ENCODE measurements at places on chromosomes 5 and 9.
A peak's percentile ranks its signal among the peaks of the same experiment; 100 is the strongest.

DNA sequence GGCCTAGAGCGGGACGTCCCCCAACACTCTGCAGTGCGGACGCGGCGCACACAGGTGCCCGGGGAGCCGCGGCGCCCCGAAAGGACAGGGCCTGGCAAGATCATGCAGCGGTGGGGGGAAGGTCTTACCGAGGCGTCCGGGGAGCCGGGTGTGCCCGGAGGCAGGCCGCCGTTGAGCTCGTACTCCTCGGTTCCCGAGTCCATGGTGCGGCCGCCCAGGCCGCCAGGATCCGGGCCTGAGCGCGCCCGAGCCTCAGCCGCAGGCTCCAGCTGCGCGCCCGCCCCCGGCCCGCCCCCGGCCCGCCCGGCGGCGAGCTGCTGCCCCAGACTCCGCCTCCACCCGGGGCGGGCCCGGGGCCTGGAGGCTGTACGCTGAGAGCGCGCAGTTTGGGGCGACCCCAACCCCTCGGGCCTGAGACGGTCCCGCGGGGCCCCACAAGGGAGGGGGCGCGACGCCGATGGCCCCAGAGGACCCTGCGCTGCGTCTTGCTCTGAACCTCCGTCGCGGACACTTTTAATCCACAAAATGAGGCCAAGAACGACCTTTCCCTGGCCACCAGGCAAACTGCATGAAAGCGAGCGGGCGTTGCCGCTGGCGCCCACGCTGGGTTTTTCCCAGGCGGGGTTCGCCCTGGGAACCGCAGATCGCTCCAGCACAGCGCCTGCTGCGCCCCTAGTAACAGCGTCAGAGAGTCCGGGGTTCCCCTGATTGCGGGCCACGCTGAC lies at the start of gene NINJ1:
NINJ1 (minus strand) TSS at position 237 of the 725 bp plus-strand sequence; CDS start at position 203, 34 bp downstream.
- peak; percentile 83 for DNase-seq

DNA sequence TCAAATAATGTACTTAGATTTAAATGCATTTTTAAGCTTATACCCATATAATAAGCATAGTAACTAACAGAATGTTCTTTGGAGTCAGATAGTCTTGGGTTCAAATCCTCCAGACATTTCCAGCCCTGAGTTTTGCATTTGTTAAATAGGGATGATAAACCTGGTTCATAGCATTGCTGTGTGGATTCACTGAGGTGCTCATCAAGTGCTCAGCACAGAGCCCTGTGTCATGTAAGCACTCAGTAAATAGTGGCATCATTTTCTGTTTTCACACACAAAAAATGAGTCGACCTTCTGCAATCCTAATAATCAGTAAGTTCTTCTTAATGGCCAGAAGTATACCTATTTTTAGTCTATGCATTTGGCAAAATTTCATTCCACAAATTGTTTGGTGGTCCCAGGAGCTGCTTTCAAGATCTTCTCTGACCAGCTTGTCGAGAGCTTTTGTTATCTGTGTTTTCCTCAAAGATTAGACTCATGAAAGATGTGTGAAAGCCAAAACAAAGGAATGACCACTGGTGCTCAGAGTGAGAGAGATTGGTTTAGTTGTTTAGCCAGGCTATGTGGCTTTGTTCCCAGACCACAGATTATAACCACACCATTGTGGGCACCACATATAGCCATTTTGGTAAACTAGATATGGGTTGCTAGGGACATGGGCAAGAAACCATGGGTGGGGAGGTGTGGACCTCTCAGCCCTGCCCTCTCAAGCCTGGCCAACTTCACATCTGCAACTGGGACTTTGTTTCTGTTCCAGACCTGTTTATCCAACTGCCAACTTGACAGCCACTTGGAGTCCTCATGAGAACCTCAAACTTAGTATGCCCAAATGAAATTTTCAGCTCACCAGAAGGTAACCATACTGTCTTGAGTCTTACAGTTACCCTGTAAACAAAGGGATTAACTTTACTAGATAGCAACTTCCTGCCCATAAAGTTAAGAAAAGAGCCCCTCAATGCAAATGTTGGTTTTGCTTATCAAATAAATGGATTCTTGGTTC lies 45.0 kb downstream of the DOCK8 start:
- DNase-seq: no peak

GRCh38 chr5:38533286-38534155 lies 22.9 kb downstream of the LIFR start:
- DNase-seq: no peak

GRCh38 chr9:131781069-131781468 lies 41.2 kb upstream of the RAPGEF1 start:
- DNase-seq: no peak

- DNase-seq: peak; percentile 3
These were observed 101.5 kb downstream of the DMRT2 start for GRCh38 chr9:1151691-1152090.

DNA sequence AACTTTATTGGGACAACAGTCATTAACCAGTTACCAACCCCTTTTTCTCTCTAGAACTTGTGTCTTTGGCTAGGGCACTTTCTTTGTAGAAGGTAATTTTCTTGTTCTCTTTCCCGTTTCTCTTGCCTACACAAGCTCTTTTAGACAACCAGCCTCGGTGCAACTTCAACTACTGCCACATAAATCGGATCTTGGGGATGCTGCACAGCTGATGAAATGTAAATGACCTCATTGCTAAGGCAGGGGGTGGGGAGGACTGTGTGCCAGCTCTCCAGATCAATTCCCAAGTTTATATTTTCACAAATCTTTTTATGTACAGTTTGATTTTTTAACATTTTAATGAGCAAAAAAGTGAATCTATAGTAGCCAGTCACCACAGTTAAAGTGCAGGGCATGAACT lies 157.6 kb downstream of the DENND1A start:
- no peak for DNase-seq

DNA sequence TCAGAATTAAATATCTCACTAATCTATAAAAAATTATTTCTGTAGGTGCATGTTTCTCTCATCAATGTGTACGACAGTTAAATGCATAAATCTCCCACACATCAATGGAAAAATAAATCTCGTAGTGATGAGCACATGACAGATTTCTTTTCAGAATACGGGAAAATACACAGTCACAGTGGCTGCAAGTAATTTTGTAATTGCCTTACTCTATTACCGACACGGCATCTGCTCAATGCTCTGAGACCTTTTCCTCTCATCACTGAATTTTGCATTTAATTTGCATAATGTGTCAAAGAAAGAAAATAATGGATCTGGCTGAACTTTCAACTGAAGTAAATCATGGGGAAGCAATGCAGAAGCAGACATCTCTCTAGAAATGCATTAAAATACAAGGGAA lies 37.2 kb downstream of the PDE4D start:
- DNase-seq: no peak

DNA sequence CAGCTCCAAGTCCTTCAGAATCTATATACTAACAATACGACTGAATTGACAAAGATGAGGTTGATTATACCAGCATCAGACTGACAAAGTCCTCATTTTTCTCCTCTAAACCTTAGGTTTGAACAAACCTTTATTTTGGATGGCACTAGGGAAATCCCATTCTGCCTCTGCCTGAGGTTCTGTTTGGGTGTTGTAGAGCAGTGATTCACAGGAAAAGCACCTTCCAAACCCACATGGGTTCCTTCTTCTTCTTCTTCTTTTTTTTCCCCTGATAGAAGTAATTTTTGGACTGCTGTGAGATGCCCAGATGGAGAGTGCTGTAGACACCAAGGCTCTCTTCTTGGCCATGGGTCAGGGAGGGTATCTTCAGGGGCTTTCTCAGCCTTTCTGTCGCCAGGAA lies 164.9 kb upstream of the PAPPA start:
- DNase-seq: no peak

DNA sequence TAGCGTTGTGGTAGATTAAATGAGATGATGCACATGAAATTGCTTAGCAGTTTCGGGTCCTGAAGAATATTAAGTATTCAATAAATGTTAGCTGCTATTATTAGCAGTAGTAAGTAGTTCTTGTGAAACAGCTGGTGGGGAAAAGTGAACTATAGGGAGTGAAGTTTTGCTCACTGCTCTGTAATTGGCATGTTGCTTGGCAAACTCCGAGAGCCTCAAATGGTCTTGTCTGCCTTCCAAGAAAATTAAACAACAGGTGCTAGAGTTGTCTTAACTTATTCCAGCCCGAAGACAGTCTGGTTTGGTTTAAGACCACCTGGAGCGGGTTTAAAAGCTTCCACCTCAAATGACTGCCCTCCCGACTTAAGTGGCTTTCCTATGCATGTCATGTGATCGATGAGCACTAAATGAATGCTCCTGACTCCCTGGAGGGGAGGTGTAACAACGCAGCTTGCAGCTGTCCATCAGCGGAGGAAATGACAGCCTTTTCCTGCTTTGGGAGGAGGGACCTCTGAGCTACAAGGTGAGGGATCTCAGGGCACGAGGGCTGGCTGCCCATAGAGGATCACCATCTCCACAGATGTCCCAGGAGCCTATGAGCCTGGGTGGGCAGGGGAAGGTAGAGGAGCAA lies 202.9 kb upstream of the PANK3 start:
- no peak for DNase-seq

DNA sequence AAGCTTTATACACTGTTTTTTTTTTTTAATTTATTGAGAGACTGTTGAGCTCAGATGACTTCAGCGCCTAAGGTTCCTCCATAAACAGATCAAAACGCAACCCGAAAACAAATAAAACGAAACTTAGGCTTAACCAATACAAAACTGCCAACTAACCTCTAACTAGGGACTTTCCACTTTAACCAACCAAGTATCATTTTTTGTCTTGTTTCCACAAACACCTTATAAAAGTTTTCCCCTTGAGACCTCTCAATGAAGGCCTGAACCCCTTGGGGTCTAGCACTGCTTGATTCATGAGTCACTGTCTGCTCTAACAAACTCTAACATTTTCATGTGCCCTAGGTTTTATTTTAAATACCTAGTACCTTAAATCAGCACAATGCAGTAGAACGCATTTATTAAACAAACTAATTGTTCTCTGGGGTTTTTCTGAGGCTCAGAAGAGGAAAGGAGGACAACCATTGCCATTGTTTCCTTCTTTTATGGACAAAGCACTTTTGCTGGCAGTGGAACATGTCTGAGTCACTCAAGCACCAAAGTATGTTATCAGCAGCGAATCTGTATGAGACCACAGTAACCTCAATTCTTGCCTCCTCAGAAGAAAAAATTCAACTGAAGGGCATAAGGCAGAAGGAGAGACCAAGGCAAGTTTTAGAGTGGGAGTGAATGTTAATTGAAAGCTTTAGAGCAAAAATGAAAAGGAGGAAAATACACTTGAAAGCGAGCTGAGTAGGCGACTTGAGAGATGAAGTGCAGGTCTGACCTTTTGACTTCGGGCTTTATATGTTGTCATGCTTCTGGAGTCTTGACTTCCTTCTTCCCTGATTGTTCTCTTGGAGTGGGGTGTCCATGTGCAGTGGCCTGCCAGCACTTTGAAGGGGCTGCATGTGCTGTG lies 97.7 kb upstream of the HCN1 start:
- no peak for DNase-seq

DNA sequence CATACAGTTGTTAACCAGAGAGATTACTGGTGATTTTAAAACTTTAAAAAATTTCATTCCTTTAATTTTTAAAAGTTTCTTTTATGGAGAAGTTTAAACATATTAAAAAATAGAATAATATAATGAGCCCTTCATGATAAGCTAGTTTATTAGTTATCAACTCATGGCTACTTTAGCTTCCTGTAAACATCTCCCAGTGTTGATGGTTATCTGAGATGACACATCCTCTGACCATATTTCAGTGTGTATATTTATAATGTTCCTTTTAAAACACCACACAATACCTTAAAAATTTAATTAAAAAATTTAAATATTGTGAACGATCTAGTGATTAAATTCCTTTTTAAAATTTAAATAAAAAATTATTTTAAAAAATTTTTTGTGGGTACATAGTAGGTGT lies 74.1 kb downstream of the IPO11 start:
- DNase-seq: no peak

- no peak for DNase-seq
These were observed 213.9 kb downstream of the IRX2 start for GRCh38 chr5:2537378-2538145.

GRCh38 chr5:154092356-154093141 lies 53.8 kb downstream of the MFAP3 start:
- DNase-seq: no peak

- no peak for DNase-seq
These were observed 199.7 kb downstream of the ARHGEF28 start for GRCh38 chr5:73825736-73826135.

- DNase-seq: no peak
These were observed 521.9 kb downstream of the BNC2 start for GRCh38 chr9:16348531-16348930.

GRCh38 chr5:168432903-168433302 lies 53.4 kb upstream of the RARS1 start:
- DNase-seq: peak; percentile 42

DNA sequence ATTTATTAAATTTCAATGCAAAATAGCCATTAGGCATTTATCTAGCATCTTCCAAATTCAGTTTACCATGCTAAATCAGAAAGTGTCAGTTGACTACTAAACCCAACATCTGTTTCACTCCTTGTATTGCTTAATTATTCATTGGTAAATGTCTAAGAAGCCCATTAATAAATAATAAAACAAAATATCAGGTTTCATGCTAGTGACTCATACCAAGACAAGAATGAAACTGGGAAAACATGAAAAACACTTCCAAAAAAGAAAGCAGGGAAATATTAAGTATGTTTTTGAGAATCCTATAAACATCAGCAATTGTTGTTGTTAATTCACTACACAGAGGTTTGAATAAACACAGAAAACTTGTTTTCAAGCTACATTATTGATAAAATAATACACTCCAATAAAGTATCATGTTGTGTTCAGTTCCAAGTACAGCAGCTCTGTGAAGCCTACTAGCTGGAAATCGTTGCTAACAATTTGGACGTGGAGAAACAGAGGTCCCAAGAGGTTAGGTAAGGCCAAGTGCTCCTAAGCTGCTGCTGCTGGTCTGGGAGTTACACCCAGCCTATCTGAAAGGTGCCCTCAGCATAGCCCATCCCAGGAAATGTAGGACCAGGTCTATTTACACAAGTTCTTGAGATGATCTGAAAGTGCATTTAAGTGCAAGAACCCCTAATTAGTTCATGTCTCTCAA lies 78.8 kb downstream of the GNAQ start:
- DNase-seq: no peak

- DNase-seq: no peak
These were observed 253 bp downstream of the SLC12A2 start for GRCh38 chr5:128083811-128084227.

DNA sequence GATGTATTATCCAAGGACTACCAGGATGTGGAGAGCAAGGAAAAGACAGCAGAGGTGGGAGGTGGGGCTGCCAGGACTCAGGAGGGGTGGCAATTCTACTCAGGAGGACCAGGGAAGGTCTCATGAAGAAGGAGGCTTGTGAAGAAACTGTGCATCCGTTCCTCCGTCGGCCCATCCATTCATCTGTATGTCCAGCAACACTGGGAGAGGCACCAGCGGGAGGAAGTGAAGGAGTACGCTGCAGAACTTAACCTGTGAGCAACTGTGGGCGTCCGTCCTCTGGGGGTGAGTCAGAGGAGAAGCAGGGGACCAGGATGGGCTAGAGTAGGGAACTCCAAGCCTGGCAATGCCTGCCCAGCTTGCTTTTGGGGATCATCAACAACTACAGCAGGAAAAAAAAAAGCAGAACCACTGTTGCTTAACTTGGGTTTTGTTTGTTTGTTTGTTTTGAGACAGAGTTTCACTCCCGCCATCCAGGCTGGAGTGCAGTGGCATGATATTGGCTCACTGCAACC lies 47.3 kb upstream of the NEURL1B start:
- no peak for DNase-seq

- no peak for DNase-seq
These were observed 408.1 kb upstream of the CTNND2 start for GRCh38 chr5:12312343-12312742.

Measured in RPMI8226 (cell line).